AG04450 (cell line): ENCODE measurements at places on chromosomes 7 and 10. TPM values are rescaled to one million over a fixed set of nuclear protein-coding genes. Genes with fewer than 3 reads are reported as not detected.

DNA sequence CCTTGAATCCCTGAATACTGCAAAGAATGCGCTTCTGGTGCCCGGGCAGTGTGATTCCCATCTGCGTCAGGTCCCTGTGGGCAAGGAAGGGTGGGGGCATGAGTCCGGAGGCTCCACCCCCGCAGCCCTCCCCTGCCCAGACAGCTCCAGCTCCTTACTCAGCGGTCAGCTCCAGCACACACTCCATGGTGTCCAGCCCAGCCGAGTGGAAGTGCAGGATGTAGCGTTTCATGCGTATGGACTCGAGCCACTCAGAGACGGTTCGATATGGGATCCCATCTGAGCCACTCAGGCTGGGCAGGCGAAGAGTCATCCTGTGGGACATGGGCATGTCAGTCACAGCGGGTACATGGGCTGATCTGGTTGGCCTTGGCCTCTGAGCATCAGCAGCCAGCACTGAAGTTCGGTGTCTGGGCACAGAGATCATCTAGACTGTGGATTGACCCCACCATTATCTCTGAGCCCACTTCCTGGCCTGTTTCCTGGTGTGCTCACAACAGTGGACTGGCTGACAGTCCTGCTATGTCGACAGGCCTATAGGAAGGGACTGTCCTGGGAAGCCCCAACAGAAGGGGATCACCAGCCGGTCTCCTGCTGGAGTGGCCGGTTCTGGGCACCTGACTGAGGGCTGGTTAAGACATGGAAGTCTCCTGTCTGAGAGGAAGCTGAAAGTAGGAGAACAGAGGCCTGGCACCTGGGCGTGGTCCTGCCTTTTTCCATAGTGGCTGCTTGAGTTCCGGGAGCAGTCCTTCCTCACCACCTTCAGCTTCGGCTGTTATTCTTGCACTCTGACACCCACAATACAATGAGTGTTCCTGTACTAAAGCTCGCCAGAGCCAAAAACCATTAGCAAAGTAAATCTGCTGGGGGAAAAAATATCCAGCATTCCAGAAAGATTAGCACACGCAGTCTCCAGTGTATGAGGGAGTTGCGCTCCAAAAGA, 10.6 kb downstream of the ZYX start:
- peak; percentile 63 for DNase-seq

DNA sequence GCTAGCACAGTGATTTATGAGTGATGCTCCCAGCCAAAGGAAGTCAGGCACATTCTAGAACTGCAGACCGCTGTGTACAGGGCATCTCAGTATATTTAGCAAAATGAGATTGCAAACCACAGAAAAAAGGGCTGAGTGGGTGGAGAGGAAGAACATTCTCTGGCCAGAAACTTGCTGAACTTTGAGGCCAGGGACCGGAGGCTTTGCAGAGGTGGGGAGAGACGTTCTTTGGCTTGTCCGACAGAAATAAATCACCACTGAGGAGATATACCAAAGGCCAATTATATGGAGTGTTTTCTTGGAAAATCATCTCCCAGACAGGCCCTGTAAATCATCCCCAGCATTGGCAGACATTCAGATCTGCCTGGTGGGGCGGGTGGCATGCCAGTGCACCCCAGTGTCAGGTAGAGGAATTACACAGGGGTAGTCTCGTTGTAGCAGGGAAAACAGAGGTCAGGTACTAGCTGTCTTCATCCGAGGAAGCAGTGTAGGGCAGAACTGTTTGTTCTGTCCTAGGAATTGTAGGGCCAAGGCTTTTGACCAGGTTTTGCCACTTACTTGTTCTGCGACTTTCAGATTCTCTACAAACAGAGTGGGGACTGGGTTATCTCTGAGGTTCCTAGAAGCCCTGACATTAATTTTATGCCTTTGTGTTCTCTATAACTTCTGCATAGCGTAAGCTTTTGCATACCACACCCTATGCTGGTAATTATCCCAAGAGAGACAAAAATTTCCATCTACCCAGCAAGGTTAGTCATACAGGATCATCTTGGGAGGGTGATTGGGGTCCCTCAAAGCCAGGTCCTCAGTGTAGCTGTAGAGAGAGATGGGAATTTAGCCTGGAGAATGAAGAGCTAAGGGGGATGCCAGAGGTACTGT, 655.6 kb downstream of the LRMDA start:
- DNase-seq, result peak; percentile 18

ITIH5 gene
- polyA plus RNA-seq, result 0.11 and 0.37 TPM in 2 replicates

PRSS37 gene
- polyA plus RNA-seq, result not detected in 2 replicates

ATP6V1F gene
- polyA plus RNA-seq, result 150 and 193 TPM in 2 replicates

CHAT gene
- polyA plus RNA-seq, result not detected in 2 replicates
